NCI-H1417 (cell line): ENCODE measurements at places on chromosomes 16 and 17.
A peak's percentile ranks its signal among the peaks of the same experiment; 100 is the strongest.

DNA sequence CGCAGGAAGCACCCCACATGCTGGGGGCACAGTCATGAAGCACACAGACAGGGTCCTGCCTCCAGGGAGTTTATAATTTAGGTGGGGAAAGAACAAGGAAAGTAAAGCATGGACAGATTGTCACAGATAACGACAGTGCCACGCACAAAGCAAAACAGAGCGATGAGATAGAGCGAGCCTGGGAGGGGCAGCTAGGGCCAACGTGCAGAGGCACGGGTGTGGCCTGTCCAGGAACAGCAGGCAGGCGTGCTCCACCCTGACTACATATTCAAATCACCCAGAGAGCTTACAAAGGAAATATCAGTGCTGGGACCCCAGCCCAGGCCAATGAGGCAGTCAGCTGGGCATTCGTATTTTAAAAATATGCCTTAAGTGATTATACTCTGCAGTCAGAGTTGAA is 16.8 kb downstream of the LGALS9 start:
- DNase-seq, result no peak

DNA sequence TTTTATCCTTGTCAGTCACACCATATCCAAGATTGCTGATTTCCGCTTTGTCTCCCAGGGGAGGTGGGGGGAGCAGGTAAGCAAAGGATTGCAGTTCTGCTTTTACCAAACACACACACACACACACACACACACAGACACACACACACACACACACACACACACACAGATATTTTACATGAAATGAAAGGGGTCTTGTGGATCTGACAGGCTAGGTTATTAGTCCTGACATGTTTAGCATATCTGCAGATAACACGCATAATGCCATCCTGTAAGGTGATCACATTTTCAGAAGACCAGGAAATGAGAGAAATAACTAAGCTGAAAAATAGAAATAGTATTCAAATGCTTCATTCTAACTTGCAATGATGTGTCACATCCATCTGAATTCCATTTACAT is 1113.3 kb downstream of the CDH8 start:
- DNase-seq, result no peak

GRCh38 chr16:31084584-31085302 is 4.0 kb downstream of the PRSS53 start:
- DNase-seq, result no peak

GRCh38 chr17:14057591-14057990 is 11.7 kb upstream of the COX10 start:
- DNase-seq, result no peak

GRCh38 chr16:24516900-24517669 is 22.3 kb upstream of the RBBP6 start:
- DNase-seq, result peak; percentile 92

DNA sequence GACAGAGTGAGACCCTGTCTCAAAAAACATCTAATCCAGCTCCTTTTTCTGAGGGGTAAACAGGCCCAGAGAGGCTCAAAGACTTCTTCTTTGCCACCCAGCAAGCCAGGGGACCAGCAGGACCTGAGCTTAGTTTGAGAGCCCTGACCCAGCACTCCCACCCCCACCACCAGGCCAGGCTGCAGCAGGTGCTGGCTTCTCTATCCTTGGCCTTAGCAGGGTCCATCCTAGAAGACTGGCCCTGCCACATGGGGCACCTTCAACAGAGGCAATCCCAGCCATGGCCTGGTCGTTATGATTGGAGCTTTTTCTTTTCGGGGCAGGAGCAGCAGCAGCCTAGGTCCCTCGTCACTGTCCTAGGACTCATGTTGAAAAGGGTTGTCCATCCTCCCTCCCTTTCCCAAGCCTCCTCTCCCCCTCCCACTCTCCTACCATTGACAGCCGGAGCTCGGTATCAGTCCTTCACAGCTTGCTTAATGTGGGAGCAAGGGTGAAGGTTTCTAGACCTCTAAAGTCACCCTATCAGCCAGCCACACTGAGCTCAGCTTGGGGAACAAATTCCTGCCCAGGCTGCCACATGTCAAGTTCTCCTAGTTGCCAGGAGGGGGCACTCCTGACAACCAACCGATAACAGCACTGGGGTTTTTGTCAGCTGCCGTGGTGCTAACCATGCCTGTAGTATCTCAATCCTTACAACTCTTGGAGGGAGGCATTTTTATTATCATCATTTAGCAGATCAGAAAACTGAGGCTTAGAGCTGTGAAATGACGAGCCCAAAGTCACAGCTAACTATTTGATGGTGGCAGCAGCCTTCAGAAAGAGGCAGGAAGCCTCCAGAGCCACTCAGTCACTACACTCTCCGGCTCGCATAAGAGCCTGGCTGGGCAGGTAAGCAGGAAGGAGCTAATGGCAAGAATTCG is 11.2 kb downstream of the MRPL27 start:
- DNase-seq, result peak; percentile 15

DNA sequence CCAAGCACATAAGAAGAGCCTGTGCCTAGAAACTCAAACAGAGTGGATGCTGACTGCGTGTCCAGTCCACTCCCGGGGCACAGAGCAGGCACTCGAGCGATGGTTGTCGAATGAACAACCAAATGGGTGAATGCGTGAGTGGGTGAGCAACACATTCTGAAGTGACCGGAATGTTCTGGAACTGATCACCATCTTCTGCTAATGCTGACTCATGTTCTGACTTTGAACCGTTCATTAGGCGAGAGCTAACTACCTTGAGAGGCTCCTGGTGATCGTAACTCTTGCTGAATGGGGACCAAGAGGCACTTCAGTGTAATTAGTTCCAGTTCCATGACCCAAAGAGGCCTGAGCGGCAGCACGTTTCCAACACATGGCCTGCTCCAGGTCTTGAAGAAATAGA is 37.9 kb downstream of the IRF8 start:
- no peak for DNase-seq

DNA sequence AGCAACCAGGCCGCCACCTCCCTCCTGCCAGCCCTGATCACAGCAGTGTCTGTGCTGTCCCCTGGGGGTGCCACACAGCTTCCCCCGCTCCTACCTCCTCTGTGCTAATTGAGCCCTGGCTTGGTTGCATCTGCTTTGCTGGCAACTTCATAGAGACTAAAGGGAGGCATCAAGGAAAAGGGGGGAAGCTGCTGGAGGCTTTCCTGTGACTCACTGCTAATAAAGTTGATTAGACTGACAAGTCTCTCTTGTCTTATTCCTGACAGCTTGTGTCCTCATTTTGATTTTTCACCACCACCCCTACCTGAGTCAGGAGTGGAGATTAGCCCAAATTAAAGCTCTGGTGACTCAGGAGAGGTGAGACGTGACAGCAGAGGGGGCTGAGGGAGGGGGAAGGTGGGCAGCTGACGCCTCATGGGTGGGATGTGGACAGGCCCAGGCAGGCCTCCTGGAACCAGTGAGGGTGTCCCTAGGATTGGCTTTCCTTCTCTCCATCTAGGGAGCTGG is 310.0 kb downstream of the CBLN1 start:
- no peak for DNase-seq

- no peak for DNase-seq
These were observed 189.9 kb downstream of the FTO start for GRCh38 chr16:53893731-53894435.

- DNase-seq, result no peak
These were observed 3.7 kb downstream of the TNK1 start for GRCh38 chr17:7384489-7385081.

GRCh38 chr17:43044024-43044423 is 19.0 kb downstream of the RND2 start:
- no peak for DNase-seq

DNA sequence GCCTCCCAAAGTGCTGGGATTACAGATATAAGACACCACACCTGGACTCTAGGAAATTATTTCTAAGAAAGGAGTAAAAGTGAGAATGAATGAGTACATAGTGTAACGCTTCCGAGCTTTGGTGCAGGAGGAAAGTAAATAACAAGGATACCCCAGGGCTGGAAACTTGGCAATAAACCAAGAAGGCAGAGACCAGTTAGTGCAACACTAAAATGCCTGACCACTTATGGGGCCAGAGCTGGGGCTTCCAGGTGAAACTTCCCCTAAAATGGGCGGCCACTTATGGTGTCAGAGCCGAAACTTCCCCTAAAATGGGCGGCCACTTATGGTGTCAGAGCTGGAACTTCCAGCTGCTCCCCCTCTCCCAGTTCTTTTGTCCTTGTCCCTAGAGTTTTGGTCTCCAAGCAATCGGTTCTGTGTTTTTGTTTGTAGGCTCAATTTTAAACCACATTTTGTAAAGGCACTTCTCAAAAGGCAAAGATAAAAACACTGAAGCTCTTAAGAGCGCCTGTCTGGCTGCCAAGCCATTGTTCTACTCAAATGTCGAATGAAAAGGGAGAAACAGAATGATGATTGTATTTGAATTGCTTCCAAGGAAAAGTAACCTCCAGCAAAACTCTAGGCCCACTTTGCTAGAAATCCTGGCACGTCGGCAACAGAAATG is 63.9 kb downstream of the NXN start:
- peak; percentile 65 for DNase-seq

DNA sequence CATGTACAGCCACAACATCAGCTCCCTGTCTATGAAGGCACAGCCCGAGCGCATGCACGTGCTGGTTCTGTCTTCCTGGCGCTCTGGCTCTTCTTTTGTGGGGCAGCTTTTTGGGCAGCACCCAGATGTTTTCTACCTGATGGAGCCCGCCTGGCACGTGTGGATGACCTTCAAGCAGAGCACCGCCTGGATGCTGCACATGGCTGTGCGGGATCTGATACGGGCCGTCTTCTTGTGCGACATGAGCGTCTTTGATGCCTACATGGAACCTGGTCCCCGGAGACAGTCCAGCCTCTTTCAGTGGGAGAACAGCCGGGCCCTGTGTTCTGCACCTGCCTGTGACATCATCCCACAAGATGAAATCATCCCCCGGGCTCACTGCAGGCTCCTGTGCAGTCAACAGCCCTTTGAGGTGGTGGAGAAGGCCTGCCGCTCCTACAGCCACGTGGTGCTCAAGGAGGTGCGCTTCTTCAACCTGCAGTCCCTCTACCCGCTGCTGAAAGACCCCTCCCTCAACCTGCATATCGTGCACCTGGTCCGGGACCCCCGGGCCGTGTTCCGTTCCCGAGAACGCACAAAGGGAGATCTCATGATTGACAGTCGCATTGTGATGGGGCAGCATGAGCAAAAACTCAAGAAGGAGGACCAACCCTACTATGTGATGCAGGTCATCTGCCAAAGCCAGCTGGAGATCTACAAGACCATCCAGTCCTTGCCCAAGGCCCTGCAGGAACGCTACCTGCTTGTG is 10.7 kb downstream of the CHST4 start:
- no peak for DNase-seq

DNA sequence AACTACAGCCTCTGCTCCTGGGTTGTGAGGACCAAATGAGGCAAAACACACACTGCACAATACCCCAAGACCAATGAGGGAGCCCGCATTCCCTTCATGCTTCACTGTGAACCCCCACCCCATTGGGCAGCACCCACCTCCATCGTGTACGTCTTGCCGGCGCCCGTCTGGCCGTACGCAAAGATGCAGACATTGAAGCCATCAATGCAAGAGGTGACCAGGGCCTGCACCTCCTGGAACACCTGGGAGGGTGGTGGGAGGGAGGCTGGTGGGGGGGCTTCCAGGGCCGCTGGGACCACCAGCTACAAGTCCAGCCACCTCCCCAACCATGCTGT is 28.4 kb downstream of the KATNB1 start:
- DNase-seq, result no peak

DNA sequence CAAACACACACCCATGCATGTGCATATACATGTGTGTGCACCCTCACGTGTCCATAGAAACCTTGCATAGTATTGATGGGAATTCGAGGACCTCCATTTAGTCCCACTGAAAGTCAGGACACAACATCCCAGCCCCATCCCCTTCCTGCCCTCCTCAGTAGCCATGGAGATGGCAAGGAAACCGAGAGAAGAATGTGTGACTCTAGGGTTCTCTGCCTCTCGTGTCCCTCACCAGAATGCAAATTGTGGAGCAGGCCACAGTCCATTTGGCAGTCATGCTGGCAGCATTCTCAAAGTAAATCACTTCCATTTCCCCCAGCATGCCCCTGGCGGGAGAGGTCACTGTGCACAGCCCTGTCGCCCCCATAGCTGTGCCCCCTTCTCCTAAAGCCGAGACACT is 141.1 kb downstream of the MSI2 start:
- no peak for DNase-seq

DNA sequence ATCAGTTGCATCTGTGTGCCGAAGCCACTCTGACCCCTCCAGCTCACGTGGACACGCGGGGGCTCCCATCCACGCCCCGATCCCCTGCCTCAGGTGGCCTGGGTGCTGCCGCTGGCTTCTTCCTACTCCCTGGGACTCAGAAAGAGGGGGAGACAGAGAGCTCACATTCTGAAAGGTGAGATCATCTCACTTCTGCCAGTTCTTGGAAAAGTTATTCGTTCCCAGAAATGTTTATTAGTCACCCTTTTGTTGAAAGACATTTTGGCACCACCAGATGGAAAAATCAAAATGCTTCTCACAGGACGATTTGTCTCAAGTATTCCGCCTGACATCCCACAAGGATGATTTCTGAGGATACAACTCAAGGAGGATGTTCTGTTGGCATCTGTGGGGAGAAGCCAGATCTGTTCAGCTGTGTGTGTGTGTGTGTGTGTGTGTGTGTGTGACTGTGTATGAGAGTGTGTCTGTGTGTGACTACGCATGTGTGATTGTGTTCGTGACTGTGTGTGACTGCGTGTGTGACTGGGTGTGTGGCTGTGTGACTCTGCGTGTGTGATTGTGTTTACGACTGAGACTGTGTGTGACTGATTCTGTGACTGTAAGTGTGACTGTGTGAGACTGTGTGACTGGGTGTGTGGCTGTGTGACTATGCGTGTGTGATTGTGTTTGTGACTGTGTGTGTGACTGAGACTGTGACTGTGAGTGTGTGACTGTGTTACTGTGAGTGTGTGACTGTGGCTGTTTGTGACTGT is 207.3 kb downstream of the NTN1 start:
- DNase-seq, result no peak

GRCh38 chr17:17768424-17769088 is 68.2 kb downstream of the SREBF1 start:
- peak; percentile 7 for DNase-seq

GRCh38 chr17:52276381-52277008 is 118.0 kb upstream of the CA10 start:
- no peak for DNase-seq

DNA sequence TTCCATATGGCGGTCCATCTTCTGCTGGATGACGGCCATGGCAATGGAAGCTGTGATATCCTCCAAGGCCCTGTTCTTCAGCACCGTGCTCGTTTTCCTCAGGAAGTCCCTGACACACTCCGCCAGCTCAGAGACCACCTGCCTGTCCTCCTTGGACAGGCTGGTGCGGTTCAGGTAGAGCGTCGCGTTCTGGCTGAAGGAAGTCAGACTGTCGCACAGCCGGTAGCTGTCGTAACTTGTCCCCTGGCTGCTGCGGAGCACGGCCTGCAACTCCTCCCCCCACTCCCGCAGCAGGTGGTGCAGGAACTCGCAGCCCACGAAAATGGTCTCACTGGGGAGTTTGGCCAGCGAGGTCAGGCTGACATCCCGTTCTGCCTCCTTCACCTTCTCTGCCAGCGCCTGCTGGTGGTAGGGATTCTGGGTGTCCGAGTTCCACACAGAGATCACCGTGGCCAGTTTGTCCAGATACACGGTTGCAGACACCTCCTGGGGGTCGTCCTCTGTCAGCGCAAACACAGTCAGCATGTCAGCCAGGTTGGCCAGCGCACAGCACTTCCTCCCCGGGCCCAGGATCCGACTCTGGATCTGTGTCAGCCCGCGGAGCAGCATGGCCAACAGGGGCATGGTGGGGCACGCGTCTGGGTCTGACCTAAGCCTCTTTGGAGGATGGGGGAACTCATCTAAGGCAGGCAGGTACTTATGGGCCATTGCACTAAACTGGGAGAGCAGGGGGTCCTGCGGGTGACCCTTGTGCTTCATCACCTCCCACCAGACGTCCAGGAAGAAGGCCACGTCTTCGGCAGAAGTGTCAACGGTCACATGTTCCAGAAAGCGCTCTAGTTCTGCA is 5.1 kb downstream of the GEMIN4 start:
- no peak for DNase-seq

- DNase-seq, result no peak
These were observed 340.7 kb upstream of the DYNLRB2 start for GRCh38 chr16:80200079-80200478.
